Lower leg skin (tissue), 4 donors: ENCODE measurements at places on chromosomes 1 and 21. TPM values are rescaled to one million over a fixed set of nuclear protein-coding genes. Genes with fewer than 3 reads are reported as not detected.

DNA sequence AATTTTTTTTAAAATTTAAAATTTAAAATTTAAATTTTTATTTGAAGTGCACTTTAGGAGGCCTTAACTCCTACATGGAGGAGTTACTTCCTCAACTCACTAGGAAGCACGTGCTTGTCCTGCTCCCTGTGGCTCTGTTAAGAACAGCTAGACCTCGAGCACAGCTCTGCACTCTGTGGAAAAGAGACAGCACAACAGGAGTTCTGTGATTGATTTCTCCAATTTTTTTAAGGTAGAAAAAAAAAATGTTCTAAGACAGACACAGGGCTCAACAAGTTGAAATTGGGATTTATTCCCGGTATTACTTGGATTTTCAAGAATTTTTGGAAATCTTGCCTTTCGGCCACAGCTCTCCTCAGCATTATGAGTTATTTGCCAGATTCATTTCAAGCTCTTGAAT lies 356.6 kb upstream of the LYPLAL1 start:
- DNase-seq: no peak

The SLAMF8 gene
- 5.3 TPM for total RNA-seq

DNA sequence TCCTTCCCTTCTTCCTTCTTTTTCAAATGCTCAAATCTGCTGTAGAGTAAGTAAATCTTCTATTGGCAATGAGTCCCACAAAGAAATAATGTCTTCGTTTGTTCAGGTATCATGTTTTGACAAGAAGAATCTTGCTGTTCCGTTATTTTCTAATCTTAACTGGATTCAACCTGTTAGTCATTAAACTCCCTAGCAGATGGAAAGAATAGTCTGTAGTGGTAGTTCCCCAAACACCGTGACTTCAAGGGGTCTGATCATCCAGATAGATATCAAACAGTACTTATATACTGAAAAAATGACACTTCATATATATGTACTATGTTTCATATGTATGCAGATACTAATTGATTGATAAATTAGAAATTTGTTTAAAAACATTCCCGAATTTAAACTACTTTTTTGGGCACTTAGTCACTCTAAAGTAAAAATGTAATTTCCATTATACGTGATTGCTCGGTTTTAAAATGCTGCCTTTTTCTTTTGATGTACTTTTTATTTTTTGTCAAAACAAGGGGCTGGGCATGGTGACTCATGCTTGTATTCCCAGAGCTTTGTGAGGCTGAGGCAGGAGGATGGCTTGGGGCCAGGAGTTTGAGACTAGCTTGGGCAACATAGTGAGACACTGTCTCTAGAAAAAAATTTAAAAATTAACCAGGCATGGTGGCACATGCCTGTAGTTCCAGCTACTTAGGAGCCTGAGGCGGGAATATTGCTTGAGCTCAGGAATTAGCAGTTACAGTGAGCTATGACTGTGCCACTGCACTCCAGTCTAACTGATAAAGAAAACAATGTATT lies 335.7 kb upstream of the SNX7 start:
- DNase-seq: peak; percentile 95

The LAX1 gene
- total RNA-seq: 0.62 TPM

- no peak for DNase-seq
Measured at GRCh38 chr1:54302951-54303843, 103.0 kb downstream of the SSBP3 start.

DNA sequence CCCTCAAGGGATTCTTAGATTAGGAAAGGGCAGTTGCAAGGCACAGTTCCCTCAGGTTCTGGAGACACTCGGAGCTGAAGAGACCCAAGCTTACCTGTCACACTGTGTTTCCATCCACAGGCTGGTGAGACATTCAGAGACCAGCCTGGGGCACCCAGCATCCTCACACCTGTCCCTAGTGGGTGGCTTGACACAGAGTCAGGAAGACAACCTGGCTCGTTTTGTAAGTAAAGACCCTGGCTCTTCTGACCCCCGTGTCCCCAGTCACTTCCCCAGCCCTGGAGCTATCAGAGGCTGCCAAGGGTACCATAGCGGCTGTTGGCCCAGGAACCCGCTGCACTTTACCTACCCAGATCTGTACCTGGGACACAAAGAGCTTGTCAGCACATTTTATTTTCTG lies 409.8 kb downstream of the MATN1 start:
- DNase-seq: no peak
